ENCODE measurements at places on chromosomes 2 and 18.

DNA sequence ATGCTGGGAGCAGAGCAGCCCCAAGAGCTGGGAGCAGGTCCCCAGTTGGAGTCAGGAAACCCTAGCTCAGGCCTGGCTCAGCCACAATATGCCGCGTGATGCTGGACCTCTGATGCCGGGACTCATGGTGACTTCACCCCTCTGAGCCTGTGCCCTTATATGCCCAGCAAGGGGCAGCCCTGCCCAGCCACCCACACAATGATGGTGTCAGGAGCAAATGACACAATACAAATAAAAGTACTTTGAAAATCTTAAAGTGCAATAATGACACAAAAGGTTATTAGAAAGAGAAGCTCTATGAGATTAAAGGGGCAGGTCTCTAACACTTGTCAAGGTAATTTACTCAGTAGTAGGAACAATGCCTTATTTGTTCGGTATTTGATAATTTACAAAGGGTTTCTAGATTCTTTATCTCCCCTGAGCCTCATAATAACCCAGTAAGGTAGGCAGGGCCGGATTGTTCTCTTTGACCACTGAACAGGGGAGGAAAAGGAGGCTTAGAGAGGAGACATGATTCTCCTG, 18.3 kb upstream of the KIF3C start:
- peak; percentile 42 for DNase-seq

GRCh38 chr18:13246591-13246990, 28.0 kb downstream of the LDLRAD4 start:
- no peak for DNase-seq

DNA sequence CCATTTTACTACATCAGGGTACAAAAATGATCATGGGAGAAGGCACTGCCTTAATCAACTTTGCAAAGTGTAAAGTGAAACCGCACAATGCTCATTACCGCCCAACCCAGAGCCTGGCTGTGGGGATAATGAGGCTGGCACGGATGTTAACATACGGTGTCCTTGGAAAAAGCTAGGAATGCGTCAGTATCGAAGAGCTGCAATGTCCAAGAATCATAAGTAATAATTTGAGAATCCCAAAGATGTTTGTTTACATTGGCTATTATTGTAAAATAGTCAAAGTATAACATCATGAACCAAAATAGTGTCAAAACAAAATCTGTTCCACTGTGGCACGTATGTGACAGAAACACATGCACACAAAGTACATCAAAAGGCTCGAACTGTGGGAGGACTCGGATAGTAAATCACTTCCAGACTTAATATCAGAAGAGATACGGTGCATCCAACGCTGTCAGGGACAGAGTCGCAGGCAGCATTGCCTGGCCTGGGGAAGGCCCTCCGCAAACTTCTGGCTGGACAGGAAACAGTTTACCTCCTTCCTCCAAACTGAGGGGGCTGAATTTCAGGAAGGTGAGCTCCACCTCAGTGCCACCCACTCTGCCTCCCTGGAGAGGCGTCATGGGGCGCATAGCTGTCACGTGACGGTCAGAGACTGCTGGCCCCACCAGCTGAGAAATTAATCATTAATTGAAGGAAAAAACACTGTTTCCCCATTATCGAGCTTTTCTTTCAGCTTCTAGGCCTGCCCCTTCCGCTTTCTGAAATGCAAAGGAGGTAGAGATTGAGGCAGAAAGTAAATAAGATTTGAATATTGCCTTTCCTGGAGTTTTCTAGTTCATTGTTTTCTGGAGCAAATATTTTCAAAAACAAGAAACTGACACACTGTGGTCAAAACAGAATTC, 1.8 kb upstream of the ID2 start:
- peak; percentile 45 for DNase-seq

DNA sequence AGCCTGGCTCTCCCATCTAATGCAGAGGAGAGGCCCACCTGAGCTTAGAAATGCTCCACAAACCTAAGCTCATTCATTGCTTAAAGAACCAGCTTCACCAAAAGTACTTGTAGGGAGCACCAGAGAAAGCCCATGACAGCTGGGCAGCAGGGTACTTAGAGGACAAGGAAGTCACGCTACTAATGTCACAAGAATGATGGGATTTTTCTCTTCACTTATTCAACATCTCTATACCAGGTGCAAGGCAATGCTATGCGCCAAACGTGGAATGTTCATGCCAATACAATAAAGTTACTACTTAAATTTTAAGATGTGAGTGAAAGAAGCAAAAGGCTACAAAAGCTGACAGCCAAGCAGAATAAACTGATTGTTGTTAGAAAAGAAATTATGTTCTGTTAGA, 36.0 kb downstream of the LONRF2 start:
- DNase-seq, result no peak

GRCh38 chr18:51610481-51610880, 413.0 kb upstream of the MEX3C start:
- no peak for DNase-seq

GRCh38 chr2:74255660-74256213, 57.3 kb downstream of the MTHFD2 start:
- DNase-seq, result no peak

GRCh38 chr2:65402323-65402722, 30.1 kb downstream of the SPRED2 start:
- peak; percentile 53 for DNase-seq

GRCh38 chr2:231347638-231348037, 47.9 kb upstream of the B3GNT7 start:
- no peak for DNase-seq

DNA sequence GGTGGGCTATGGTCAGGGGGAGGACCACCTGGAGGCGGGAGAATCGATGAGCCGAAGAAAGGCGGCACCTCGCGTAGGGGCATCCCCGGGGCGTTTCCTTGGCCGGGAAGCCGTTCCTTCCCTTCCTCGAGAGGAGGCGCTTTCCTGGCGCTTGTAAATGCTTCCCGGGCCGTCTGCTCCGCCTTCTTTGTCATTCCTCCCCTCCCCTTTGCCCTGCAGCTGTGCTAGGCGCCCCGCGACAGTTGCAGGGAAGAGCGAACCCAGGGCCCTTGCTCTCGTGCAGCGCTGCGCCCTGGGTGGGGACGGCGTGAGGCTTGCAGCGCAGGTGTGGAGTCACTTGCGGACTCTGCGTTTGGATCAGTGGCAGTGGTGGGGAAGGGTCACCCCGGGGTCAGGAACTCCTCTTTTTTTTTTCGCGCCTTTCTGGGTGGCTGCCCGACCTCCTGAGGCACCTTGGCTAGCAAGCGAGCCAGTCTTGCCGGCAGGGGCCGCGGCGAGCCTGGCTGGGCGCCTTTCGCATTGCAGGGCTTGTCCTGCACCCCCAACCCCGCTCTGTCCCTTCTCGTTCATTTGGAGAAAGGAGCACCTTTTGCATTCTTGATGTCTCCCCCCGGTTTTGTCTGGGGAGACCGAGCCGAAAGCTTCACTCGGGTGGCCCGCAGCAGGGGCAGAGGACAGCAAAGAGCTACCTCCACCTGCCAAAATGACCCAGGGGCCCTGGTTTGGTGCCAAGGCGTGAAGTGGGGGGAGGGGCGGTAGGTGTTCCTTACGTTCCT, 858 bp downstream of the KCNS3 start:
- peak; percentile 92 for DNase-seq

DNA sequence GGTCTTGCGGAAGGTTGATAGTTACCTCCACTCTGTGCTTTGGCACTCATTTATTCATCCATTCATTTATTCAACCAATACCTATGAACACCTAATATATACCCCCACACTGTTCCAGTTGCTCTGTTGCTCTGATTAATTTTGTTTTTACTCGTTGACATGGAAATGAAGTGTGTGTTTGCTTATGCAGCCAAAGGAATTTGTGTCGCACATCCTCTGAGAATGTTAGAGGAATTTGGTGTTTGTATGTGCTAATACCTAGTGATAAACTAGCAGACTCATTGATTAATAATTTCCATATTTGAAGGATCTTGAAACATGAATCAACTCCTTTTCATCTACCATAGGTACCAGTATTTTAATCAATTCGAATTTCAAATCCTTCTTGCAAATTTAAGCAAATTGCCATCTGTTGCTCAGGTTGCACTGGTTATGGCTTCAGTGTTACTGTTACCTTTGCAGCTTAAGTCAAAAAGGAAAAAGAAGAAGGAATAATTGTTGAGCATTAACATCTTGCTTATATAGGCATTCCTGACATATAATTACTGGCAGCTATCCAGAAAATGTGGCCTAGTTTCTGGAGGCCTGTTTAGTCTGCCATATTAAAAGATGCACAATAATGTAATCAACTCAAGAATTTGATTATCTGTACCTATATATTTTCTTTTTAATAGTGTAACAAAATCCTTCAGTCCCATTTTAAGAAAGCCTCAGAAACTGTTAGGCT, 25.7 kb upstream of the CRIM1 start:
- DNase-seq, result peak; percentile 72

GRCh38 chr2:233807215-233807865, 29.2 kb downstream of the MROH2A start:
- DNase-seq, result no peak

GRCh38 chr18:3554091-3554601, 104.2 kb downstream of the TGIF1 start:
- DNase-seq, result no peak

- no peak for DNase-seq
These were observed 151.6 kb downstream of the TMEM18 start for GRCh38 chr2:525611-526010.

GRCh38 chr2:108288534-108289106, at the start of gene SULT1C2:
Gene SULT1C2, plus strand, starts transcription at chr2:108288895. Its CDS starts 4,773 bp downstream, at chr2:108293668.
- no peak for DNase-seq

GRCh38 chr2:158094487-158095092, 7.1 kb upstream of the UPP2 start:
- DNase-seq, result no peak

DNA sequence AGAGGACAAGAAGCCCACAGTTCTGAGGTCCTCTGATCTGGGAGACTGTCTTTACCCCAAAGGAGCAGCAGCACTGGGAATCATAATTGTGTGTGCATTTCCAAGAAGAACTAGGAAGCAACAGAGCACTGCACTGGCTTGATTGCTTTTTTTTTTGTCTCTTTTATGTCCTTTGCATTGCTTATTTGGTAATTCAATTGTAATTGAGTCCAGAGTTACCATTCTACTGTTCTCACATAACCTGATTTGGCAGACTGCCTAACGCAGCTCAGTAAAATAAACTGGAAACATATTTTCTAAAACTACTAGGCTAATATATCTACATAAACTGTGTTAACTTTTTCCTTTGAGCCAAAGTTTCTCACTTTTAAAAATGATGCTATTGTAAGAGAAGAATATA, 190.3 kb upstream of the SLC8A1 start:
- DNase-seq, result no peak

- DNase-seq, result no peak
These were observed 128.5 kb downstream of the CALCRL start for GRCh38 chr2:187319441-187320108.

- no peak for DNase-seq
These were observed 190.2 kb upstream of the GATA6 start for GRCh38 chr18:21979171-21979560.

DNA sequence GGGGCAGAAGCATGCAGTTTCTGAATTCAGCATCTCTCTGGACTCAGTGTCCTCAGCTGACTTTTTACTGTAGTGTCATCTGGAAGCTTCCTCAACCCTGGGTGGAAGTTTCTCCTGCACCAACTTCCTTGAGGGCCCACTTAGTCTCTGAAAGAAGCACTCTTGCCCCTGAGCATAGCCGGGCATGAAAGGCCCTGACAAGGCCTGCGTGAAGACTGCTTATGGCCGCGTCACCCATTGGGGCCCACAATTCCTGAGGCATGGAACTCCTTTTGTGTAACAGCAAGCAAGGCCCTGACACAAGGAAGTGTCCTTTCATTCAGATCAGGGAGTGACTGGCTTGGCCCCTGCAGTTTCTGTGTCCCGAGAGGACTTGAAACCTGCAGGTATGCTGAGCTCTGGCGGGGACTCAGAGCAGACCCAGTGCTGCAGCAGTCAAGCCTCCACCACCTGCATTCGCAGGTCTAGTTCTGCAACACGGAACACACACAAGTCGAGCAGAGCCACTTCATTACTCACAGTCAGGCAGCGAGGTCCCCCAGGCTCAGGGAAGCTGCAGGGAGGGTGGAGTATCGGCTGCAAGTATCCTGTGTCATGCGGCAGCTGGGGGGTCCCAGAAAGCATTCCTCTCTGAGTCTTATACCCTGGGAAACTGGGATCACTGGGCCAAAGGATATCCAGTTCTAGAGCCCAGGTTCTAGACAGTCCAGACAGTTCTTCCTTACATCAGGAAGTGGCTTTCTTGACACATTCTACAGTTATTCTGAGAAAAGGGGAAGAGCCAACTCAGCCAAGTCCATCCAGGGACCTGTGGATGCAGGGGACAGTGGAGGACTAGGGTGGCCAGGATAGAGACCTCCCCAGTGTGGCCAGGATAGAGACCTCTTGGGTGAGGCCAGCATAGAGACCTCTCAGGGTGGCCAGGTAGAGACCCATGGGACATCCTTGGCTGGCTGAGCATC, 35.6 kb upstream of the PRLH start:
- DNase-seq, result no peak

DNA sequence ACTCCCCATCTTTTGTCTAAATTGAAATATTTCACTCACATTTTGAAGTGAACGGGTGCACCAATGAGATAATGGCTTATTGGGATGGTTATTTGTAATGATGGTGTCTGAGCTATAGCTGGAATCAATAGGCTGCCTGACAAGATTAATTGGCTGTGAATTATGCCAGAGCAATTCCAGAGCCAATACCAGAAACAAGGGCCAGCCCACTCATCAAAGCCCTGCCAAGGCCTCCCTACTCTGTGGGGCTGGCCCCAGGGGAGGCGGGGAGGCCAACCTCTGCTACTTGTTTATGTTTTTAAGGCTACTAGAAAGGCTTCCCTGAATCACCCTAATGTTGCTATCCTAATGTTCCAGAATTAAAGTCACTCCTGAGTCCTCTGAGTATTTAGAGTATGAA, 29.1 kb upstream of the NEMP2 start:
- DNase-seq, result no peak

DNA sequence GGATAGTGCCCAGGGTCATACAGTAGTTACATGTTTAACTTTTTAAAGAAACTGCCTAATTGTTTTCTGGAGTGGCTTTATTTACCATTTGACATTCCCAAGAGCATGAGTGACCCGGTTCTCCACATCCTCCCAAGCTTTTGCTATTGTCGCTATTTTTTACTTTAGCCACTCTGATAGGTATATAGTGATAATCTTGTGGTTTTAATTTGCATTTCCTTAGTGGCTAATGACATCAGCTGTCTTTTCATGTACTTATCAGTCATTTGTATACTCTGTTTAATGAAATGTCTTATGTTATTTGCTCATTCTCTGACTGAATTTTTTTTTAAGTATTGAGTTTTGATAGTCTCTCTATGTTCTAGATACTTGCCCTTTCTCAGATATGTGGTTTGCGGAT, 109.7 kb upstream of the HS6ST1 start:
- DNase-seq, result no peak

DNA sequence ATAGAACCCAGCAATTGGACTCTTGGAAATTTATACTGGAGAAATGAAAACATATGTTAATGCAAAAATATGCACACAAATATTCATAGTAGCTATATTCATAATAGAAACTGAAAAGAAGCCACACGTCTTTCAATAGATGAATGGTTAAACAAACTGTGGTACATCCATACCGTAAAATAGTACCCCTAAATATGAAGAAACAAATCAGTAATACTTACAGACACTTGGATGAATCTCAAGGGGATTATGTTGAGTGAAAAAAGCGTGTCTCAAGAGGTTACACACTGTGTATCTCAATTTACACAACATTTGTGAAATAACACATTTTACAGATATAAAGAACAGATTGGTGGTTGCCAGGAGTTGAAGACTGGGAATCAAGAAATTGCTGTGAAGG, 61.1 kb upstream of the ARHGAP15 start:
- DNase-seq, result no peak

Data from AG20443 (cell line).